H9 (cell line): ENCODE measurements at places on chromosomes 4 and X.

GRCh38 chrX:16882169-16882568 lies 12.0 kb upstream of the RBBP7 start:
- no peak for DNase-seq

DNA sequence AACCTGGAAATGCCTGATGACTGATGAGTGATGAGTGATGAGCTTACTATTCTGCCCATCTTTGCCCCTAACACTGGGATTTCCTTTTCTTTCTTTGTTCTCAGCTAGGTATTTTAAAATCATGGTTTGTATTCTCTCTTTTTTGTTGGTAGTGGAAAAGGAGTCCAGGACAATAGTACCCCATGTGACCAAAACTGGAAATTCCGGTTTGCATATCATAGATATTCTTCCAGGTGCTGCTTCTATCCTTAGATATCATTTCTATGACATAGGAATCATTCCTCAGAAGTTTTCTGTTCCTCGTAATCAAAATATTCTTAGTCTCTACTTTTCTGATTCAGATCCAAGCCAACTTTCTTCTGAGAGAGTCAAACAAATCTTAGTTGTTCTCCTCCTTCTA lies 320.5 kb upstream of the TET2 start:
- no peak for DNase-seq

DNA sequence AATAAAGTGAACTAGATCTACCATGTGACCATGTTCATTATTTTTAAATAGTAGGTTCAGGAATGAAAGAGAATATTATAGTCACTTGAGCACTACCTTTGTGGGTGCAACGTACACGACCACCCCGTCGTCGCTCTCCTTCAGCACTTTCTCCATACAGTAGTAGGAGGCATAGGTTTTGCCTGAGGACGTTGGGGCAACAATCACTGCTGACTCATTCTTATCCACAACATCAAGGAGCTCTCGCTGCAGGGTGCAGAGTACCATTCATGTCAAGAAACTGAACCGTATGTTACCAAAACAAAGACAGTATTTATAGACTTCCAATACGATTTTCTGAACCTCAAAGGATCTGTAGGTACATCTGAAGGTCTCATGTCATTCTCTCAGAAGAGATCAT lies 44.7 kb downstream of the DDX60 start:
- no peak for DNase-seq

DNA sequence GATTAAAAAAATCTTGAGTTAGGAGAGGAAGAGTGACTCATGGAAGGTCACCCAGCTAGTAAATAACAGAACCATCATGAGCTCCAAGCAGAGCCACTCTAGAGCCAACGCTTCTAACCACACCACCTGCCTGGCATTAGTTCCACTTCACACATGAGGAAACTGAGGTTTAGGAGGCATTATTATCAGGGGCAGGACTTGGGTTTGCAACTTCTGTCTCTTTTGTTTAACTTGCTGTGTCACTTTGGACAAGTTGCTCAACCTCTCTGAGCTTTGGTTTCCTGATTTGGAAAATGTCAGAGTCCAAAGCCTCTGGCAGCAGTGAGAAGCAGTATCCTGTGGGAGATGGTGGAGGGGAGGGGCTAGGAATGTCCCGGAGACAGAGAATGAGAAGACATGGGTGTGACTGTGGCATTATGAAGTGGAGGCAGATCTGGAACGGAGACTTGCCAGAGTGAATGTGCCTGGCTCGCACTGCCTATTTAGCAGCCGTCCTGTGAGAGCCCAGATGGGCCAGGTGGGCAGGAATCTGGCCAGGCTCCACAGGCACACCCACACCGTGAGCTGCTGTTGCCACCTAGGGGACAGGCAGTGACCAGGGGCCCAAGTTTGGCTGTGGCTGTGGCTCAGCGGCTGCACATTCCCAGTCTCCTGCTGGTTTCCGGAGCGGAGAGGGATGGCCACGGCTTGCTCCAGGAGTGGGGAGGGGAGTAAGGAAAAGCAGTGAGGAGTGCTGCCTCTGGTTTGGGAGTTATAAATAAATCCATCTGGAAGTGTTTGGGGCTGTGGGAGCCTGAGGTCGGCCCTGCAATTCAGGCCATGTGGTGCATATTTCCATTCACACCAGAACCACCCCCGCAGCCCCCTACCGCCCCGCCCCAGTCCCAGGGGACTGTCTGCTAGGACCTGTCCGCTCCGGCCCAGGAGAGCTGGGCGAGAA lies 93.4 kb downstream of the NHSL2 start:
- peak; percentile 81 for DNase-seq

GRCh38 chr4:122715221-122715620 lies 17.3 kb upstream of the BBS12 start:
- no peak for DNase-seq

- DNase-seq: peak; percentile 57
Observed at GRCh38 chr4:3655963-3656362, 110.2 kb upstream of the ADRA2C start.

- no peak for DNase-seq
Observed at GRCh38 chr4:178068136-178068535, 625.9 kb upstream of the AGA start.

DNA sequence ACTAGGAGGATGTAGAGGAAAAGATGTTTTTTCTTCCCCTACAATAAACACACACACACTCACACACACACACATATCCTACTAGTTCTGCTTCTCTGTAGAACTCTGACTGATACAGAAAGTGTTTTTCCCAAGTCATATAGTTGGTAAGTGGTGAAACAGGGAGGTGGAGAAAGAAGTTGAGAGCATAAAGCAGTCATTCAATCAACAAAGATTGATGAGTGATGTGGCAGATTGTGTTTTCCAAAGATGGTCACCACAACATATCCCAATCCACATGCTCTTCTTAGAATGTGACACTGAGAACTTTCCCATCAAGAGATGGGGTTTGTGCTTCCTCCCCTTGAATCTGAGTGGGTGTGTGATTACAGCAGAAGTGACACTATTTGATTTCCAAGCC lies 123.4 kb upstream of the ATP6AP2 start:
- no peak for DNase-seq

- DNase-seq: no peak
Observed at GRCh38 chr4:59122626-59123025, 2012.4 kb upstream of the IGFBP7 start.

DNA sequence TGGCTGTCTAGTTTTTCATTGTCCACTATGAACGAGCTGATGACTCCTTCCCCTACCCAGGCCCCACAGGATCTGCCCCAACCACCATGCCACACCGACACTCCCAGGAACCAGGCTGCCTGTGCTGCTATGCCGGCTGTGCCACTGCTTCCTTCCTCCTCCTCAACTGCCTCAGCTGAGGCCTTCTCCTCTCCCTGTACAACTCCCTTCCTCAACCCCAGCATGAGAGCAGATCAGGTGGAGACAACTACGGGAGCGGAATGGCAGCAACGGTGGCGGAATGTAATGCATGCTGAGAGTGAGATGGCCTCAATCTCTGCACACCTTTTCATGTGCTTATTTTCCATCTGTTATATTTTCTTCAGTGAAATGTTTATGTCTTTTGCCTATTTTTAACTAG lies 76.3 kb upstream of the ASB12 start:
- no peak for DNase-seq

DNA sequence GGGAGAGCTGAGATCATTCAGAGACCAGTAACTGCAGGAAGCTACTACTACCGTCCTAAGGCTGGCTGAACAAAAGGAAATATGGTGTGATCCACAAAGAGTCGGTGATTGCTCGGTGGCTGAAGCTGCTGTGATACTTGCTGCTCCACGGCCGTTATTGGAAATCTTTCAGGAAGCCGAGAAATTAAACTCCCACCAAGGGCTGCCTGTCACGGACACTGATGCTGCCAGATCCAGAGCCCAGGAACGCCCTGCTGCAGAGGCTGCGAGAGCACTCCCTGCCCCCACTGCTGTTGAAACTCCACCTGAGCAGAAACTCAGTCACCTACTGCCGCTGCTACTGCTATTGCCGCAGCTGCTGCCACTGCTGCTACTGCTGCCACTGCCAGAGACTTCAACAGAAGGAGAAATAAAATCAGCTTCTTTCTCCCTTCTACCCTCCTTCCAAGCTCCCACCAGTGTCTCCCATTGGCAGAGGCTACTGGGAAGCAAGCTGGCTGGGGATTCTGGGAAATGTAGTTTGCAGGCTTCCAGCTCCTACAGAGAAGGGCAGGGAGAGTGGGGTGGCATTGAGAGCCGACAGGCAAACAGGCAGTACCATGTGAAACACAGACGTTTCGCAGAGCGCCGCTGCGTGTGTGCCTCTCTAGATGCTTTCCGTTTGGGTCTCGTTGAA lies 126.0 kb upstream of the ENPP6 start:
- peak; percentile 86 for DNase-seq

- no peak for DNase-seq
Observed at GRCh38 chrX:30965767-30966166, 76.7 kb upstream of the TAB3 start.

- DNase-seq: no peak
Observed at GRCh38 chr4:183823434-183823833, 81.7 kb upstream of the STOX2 start.

DNA sequence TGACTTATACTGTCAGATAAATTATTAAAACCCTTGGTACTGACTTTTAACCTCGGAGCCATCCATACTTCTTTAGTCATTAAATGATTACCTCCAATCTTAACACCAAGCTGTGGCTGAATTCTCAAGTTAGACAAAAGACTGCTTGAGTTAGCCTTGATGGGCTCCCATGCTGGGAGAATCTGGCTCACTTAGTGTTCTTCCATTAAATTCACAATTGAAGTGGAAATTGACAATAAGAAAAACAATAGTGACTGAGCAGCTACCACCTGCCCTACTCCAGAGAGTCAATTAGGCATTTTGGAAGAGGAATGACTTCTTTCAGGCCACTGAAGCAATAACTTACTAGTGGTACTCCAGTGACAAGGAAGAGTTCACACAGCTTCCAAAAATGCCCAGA lies 503.0 kb upstream of the CPXCR1 start:
- peak; percentile 37 for DNase-seq

DNA sequence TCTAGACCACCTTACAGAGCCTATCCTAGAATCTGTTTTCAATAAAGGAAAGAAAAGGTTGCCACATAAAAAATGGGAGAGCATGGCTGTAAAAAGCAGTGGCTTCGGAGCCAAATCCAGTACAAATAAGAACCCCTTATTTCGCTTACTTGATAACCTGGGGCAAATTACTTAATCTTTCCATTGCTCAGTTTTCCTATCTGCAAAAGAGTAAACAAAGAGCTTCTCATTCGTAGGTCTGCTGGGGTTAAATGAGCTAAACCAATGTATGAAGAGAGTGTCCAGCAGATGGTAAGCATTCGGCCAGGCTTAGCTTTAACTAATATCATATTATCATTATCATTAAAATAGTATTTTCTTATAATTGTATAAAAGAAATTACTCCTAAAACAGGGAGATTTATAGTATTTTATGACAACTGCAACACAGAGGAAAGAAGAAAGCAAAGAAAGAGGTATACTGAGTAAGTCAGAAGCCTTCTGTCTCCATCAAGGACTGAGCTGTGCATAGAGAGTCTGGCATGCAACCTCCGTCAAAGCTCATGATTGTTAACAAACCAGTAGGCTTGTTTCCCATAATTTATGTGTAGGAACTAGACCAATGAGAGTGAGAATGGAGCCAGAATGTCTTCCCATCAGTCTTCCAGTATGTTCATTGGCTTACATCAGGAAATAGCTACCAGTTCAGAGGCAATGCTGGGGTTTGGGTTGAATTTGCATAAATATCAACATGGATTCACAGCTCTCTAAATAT lies 364.9 kb downstream of the UNC5C start:
- no peak for DNase-seq

- no peak for DNase-seq
Observed at GRCh38 chr4:38837849-38838248, 18.8 kb downstream of the TLR6 start.

GRCh38 chr4:610411-611261 lies 14.7 kb upstream of the PDE6B start:
- DNase-seq: no peak

DNA sequence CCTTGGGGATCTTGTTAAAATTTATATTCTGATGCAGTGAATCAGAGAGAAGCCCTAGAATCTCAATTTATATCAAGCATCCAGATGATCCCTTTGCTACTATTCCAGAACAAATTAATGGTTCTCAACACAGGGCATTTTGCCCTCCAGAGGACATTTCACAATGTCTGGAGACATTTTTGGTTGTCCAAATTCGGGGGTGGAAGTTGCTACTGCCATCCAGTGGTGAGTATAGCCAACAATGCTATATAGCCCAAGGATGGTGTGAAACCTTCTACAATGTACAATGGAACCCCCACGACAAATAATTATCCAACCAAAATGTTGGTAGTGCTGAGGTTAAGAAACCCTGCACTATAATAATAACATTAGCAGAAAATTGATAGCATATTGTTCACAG lies 2440.0 kb downstream of the PCDH7 start:
- no peak for DNase-seq

- DNase-seq: no peak
Observed at GRCh38 chrX:105114554-105115130, 105.9 kb downstream of the TEX13A start.

- no peak for DNase-seq
Observed at GRCh38 chr4:14792702-14793227, 209.5 kb upstream of the CPEB2 start.

DNA sequence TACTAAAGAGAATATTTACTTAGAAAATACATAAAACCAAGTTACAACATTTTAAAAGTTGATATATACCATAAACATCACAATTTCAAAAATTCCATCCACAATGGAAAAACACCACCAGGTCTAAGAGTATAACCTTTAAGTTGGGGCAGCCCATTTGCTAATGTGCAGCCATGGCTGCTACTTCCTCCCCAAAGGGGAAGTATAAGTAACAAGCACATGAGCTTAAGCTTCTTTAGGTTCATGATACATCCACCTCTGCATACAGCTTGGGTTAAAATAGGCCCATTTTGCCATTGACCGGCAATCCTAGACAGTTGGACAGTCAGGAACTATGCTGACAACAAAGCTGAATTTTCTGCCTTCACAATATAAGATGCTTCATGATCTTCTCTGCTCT lies 16.6 kb upstream of the GASK1B start:
- DNase-seq: no peak

GRCh38 chr4:141807103-141807891 lies 170.9 kb downstream of the IL15 start:
- no peak for DNase-seq

- no peak for DNase-seq
Observed at GRCh38 chr4:83767067-83767466, 231.2 kb downstream of the GPAT3 start.

DNA sequence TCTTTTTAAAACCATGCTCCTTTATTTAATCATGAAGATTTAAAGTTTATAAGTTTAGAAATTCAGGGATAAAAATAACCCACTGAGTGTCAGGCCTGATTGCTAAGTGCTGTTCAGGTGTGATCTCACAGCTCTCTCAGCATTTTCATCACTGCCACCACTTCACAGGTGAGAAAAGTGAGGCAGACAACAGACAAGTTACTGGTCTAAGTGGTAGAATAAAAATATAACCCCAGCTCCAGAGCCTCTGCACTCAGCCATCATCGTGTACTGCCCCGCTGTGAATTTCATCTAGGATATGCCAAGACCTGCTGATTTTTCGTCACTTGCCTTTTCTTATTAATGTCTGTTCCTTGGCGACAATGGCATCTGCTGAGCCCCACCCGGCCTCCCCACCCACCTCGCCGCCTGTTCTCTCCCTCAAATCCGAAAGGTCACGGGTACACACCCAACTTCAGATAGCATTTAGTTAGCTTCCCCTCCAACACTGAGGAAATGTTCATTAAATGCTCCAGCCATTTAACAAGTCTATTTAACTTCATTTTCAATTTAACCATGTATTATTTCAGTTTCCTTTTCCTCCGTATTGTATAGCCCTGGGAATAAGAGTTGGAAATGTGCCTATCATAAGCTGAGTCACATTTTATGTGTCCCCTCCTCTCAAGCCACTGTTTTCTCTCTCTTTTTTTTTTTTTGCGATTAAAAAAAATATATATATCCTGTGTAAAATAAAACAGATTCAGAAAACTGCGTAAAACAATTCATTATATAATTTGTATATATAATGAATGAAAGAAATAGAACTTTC lies 236.5 kb downstream of the CBR4 start:
- DNase-seq: no peak
